NB4 (cell line): ENCODE measurements at places on chromosomes 7 and 10.

GRCh38 chr10:88374392-88375175 is 208.5 kb downstream of the RNLS start:
- DNase-seq, result peak; percentile 15

- DNase-seq, result no peak
Observed at GRCh38 chr10:119640875-119641526, 10.2 kb upstream of the BAG3 start.

GRCh38 chr10:98466861-98467505 is 20.2 kb upstream of the HPS1 start:
- no peak for DNase-seq

DNA sequence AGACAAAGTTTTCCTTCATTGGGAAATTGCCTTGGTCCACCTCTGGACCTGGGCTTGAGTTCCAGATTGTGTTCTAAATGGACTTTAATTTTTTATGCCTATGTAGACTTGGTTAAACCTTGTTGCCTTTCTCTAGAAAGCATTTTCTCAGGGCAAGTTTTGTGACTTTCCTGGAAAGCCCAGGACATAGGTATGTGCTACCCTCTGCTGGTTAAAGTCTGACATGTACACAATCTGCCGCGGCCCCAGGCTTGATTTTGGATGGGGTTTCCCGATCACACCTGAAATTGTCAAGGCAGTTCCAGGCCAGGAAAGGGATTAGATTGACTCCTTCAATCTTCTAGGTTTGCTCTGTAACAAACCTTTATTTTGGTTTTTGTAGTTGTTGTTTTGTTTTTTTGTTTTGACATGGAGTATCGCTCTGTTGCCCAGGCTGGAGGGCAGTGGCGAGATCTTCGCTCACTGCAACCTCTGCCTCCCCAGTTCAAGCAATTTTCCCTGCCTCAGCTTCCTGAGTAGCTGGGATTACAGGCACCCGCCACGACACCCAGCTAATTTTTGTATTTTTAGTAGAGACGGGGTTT is 14.1 kb upstream of the AKR1B10 start:
- DNase-seq, result peak; percentile 61

DNA sequence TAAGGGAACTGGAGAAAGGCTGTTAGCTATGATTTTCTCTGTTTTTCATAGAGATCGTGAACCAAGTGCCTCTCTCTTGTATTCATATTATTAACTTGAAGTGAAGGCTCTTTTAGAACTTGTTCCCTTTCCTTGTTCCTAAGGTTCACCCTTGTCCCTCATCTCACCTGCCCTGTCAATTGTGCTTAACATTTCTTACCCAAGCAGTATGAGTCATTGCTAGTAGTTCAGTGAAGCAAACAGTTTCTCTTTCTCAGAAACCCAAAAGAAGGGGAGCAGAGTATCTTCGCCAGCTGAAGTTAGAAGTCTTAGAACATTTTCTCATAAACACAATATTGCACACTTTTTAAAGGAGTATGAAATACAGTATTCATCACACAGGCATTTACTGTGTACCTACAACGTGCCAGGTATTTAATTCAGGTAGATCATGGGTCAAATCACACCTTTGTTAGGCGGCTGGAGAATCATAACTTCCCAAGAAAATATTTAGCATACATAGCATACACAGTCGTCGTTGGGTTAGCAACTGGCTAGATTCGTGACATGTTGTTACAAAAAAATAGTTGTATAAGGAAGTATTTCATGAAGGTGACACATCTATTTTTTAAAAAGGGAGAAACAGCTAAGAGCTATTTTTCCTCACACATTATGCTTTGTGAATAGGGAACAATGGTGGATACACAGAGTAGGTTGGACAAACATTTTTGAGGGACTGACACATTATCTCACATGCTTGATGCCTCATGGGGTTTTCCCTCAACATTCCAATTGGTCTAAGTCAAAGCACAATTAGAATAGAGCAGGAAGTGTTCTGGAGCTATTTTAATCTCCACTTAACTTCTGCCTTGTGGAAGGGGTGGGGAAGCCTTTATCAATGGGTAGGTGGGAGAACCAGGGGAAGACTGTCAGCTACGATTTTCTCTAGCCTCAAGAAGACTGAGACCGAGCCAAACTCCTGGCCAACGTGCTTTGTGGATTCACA is 13.2 kb downstream of the HDAC9 start:
- DNase-seq, result peak; percentile 12

DNA sequence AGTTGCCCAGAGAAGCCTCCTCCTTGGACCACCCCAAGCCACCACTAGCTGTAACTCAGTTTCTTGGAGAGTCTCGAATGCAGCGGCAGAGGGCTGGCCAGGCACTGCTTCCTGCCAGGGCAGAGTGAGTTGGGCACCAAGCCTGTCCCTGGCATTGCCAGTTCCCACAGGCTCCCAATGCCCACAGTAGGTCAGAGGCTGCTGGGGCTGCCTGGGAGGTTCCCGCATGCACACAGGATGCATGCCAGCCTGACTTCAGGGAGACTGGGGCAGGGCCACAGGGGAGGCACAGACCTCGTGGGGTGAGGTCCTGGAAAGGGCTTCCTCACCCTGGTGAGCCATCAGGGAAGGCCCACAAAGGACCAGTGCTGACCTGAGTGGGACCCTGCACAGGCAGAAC is 152.8 kb downstream of the ZNF248 start:
- no peak for DNase-seq
